Mesenteric fat pad (tissue), 1 donor: ENCODE measurements at places on chromosomes 12 and 14. TPM values are rescaled to one million over a fixed set of nuclear protein-coding genes. Genes with fewer than 3 reads are reported as not detected.

DLST gene
- total RNA-seq, result 143 TPM

PTHLH gene
- total RNA-seq, result not detected

DPPA3 gene
- total RNA-seq, result not detected

GRCh38 chr12:60577607-60578006 is 981.8 kb downstream of the SLC16A7 start:
- no peak for DNase-seq

RASAL1 gene
- not detected for total RNA-seq

GRCh38 chr14:81157431-81157830 is 63.3 kb downstream of the GTF2A1 start:
- DNase-seq, result no peak

GRCh38 chr14:90513161-90514014 is 116.6 kb downstream of the CALM1 start:
- no peak for DNase-seq

SMCO2 gene
- total RNA-seq, result not detected

IFNG gene
- total RNA-seq, result not detected
